ENCODE measurements at places on chromosomes 11 and 22. TPM values are rescaled to one million over a fixed set of nuclear protein-coding genes. Genes with fewer than 3 reads are reported as not detected.

DNA sequence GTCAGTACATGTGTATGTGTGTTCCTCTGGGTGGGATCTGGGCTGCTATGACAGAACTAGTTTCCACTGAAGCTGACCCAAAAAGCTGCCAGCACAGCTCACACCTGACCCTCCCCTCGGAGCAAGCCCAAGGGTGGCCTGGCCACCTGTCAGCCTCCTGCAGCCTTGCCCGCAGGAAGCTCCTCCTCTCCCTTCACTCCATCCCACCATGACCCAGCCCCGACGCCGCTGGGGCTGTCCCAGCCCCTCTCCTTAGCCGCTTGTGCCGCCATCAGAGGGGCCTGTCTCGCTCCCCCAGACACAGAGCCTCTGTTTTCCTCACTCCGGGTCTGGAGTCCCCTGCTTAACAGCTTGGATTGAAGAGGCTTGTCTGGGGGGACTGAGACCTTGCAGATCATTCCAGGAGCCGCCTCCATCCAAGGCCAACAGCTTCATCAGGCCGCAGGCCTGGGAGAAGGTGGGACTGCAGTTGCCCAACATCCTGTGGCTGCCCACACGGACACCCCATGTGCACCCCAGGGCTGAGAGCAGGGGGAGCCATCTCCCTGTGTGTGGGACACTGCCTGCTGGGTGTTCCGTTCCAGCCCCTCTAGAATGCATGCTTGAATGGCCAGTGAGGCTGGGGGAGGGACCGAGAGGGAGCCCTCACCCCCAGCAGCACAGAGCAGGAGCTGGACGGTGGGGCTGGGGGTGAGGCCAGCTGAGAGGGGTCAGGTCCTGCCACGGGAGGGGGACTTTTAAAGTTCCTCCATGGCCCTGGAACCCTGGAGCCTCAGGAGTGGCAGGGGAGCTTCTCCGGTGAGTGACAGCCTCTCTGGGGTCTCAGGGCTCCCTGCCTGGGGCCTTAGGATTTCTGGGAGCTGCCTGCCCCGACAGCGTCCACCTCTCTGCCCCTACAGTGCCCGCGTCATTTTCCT, 696 bp downstream of the MRGPRF start:
- no peak for DNase-seq

LRRC4C gene
- total RNA-seq = 2.2 TPM

DNA sequence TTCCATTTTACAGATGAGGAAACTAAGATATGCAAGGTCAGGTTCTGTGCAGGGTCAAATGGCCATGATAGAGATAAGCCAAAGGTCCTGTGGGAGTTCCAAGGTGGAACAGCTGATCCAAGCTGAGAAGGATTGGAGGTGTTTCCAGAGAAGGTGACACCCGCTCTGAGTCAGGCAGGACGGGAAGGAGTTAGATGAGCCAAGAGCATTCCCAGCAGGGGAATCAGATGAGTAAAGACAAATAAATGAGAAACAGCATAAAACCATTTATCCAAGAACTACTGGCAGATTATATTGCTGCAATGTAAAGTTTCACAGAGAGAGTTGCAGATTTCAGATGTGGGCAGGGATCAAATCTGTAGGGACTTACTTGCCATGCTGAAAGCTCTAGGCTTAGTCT, 18.9 kb upstream of the HEPHL1 start:
- DNase-seq = no peak

DNA sequence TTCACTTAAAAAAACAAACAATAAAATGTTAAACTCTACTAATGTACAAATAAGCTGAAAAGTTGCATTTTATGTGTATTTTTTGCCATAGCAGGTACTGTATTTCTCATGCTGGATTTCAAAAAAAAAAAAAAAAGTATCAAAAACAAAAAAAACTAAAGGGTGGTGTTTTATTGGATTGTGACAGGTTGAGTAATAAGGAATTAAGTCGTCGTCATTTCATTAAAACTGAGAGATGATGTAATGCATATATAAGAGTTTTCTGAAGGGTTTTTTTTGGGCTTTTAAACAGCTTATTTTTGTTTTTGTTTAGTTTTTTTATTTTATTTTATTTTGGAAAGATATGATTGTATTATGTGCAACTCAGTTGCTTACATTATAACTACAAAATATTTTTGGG, 10.9 kb upstream of the ADSL start:
- DNase-seq = no peak

DNA sequence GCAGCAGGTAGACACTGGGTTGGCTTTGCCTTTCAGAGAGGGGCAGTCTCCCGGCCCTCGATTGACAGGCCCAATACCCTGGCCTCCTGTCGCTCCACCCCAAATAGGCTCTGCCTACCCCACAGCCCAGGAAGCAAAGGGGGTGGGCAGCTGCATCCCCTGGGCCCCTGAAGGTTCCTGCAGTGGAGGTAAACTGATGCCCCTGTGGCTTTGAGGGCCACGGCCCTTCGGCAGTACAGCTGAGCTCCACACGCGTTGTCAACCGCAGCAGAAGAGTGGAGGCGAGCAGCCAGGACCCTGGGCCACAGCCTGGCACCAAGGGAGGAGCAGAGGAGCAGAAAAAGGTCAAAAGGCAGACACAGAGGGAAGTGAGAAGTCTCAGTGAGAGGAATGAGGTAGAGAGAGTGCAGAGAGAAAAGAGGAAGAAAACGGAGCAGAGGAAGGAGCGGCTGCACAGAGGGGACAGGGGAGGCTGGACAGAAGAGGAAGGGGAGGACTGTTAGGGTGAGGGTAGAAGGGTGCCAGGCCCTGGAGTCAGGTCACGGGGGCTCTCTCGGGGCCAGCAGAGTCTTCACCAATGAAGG, 64.0 kb downstream of the SLC22A12 start:
- DNase-seq = no peak

ARVCF gene
- 44.3 TPM for total RNA-seq

- DNase-seq = no peak
Measured at GRCh38 chr11:12200991-12201985, 90.9 kb downstream of the MICAL2 start.

- DNase-seq = no peak
Measured at GRCh38 chr22:33404723-33405122, 346.5 kb upstream of the SYN3 start.

- no peak for DNase-seq
Measured at GRCh38 chr11:119187123-119187892, 2.0 kb downstream of the NHERF4 start.

- no peak for DNase-seq
Measured at GRCh38 chr22:27239520-27239919, 562.0 kb downstream of the MN1 start.

SCN4B gene
- 3.5 TPM for total RNA-seq

GRCh38 chr11:45005106-45005505, 54.4 kb upstream of the TP53I11 start:
- no peak for DNase-seq
